ENCODE measurements at places on chromosomes 5 and 9.

DNA sequence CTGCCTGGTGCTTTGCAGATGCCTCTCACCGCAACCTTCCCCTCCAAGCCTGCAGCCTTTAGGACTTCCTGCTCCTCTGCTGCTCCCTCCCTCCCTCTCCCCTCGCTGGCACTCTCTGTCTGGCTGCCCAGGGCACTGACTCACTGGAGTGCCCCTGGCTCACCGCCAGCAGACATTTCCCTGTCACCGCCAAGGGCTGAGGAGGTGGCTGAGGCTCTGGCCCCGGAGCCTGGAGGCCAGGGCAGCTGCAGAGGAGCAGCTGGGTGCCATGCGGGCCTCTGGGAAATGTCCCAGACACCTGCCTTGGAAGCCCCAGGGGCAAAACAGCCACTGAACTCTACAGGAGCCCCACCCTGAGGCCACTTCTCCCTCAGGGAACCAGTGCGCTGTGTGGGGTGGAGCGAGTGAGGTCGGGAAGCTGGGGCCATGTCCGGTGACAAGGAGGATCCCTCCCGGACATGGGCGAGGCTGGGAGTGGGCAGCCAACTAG, 53.4 kb downstream of the TENT4A start:
- no peak overlapping the region for H3K4me3 ChIP-seq
- DNase-seq = peak; percentile 44
- no peaks in the 10 kb centered on the region for H3K4me1 ChIP-seq
- H3K27me3 ChIP-seq = no peaks in the 10 kb centered on the region
- H3K27ac ChIP-seq = no peak overlapping the region
- H3K36me3 ChIP-seq = no peaks in the 10 kb centered on the region

DNA sequence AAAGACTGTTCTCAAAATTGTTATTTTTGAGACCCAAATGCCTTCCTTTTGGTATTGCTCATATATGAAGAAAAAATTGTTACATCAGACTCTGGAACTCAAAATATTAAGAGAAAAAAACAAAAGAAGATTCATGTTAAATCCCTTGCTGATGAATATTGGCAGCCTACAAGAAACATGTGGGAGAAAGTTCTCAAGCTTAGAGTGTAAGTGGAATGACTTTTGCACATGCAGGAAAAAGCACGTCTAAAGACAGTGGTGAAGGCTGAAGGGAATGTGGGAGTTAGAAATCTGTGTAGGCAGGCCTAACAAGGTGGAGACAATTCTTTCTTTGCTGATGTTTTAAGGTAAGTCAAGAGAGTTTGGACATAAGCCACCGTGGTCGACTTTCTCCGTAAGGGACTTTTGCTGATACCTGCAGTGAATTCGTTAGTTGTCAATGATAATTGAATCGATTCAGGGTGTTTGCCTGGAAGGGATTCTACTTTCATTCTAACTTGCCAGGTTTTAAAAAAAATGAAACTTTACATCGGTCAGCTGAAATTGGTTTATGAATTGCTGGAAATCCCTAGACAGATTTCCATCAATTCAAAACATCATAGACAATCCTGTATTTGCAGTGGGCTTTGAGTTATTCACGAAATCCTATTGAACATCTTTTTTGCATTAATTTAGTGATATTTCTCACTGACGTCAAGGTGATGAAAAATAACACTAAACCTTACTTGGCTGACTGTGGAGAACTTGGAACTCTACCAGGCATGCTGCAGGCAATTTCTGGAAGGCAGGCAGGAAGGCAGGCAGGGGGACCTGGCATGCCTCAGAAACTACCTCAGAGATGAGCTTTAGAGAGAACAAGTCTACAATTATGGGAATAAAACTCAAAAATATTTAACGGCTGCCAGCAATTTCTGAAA, 359.1 kb upstream of the ADAMTSL1 start:
- no peaks in the 10 kb centered on the region for H3K4me1 ChIP-seq
- no peak overlapping the region for H3K27ac ChIP-seq
- DNase-seq = no peak
- no peaks in the 10 kb centered on the region for H3K36me3 ChIP-seq
- no peak overlapping the region for H3K4me3 ChIP-seq
- no peaks in the 10 kb centered on the region for H3K27me3 ChIP-seq

- no peak overlapping the region for H3K4me3 ChIP-seq
- H3K27me3 ChIP-seq = no peaks in the 10 kb centered on the region
- H3K36me3 ChIP-seq = no peaks in the 10 kb centered on the region
- DNase-seq = no peak
- no peak overlapping the region for H3K27ac ChIP-seq
Observed at GRCh38 chr5:12413585-12413984, 509.3 kb upstream of the CTNND2 start.

GRCh38 chr5:136200761-136201160, 7.8 kb upstream of the SMIM32 start:
- no peak overlapping the region for H3K27ac ChIP-seq
- peaks cover 27% of the 10 kb centered on the region for H3K27me3 ChIP-seq
- no peaks in the 10 kb centered on the region for H3K4me1 ChIP-seq
- DNase-seq = no peak
- H3K36me3 ChIP-seq = no peaks in the 10 kb centered on the region
- H3K4me3 ChIP-seq = no peak overlapping the region

DNA sequence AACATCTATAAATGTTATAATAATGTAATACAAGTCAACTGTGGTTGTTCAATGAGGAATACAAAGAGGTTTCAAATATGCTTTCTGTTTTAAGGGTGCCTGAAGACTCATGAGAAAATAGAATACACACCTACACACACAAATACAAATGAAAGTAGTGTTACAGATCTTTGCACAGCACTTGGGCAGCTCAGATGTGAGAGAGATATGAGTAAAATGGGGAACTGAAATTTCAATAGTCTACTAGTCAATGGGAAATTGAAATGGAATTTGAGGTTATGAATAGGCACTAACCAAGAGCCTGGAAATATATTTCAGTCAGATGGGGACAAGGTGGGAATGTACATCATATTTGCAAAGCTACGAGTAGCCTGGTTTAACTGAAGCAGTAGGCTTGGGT, 96.6 kb downstream of the ISL1 start:
- no peaks in the 10 kb centered on the region for H3K36me3 ChIP-seq
- no peaks in the 10 kb centered on the region for H3K4me1 ChIP-seq
- DNase-seq = no peak
- H3K27me3 ChIP-seq = no peaks in the 10 kb centered on the region
- no peak overlapping the region for H3K27ac ChIP-seq

GRCh38 chr5:175353926-175354325, 90.1 kb downstream of the DRD1 start:
- no peak overlapping the region for H3K27ac ChIP-seq
- H3K4me1 ChIP-seq = no peaks in the 10 kb centered on the region
- H3K27me3 ChIP-seq = no peaks in the 10 kb centered on the region
- DNase-seq = peak; percentile 64
- no peaks in the 10 kb centered on the region for H3K36me3 ChIP-seq

GRCh38 chr5:171640480-171640879, 145.1 kb upstream of the SMIM23 start:
- no peak overlapping the region for H3K27ac ChIP-seq
- peak; percentile 22 for DNase-seq
- H3K4me1 ChIP-seq = no peaks in the 10 kb centered on the region
- H3K4me3 ChIP-seq = no peak overlapping the region
- peaks cover 9% of the 10 kb centered on the region for H3K27me3 ChIP-seq

DNA sequence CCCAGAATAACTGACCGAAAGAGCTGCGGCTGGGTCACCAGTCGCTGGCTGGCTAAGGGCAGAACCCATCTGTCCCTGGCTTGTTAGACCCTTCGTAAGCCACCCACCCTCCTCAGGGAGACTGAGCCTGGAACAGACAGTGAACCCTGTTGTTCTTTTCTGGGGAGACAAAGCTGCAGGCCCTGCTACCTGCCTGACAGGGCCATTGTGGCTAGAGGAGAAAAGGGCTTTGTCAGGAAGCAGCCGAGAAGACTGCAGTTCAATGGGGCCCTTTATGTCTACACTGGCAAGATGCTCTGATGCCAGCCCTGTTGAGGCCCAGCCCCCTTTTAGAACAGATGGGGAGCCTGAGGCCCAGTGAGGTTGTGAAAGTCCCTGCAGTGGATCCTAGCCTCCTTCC, 3.7 kb upstream of the NIPAL4 start:
- no peaks in the 10 kb centered on the region for H3K4me1 ChIP-seq
- no peaks in the 10 kb centered on the region for H3K36me3 ChIP-seq
- H3K27me3 ChIP-seq = peaks cover 5% of the 10 kb centered on the region
- H3K4me3 ChIP-seq = no peak overlapping the region
- H3K27ac ChIP-seq = no peak overlapping the region
- no peak for DNase-seq

GRCh38 chr5:76376866-76377230, 26.2 kb upstream of the IQGAP2 start:
- H3K27ac ChIP-seq = no peak overlapping the region
- no peak overlapping the region for H3K4me3 ChIP-seq
- DNase-seq = no peak
- H3K27me3 ChIP-seq = no peaks in the 10 kb centered on the region
- H3K4me1 ChIP-seq = peaks cover 8% of the 10 kb centered on the region

GRCh38 chr5:112762113-112762810, 24.6 kb downstream of the APC start:
- H3K4me3 ChIP-seq = no peak overlapping the region
- H3K27ac ChIP-seq = no peak overlapping the region
- no peaks in the 10 kb centered on the region for H3K27me3 ChIP-seq
- H3K4me1 ChIP-seq = no peaks in the 10 kb centered on the region
- peak; percentile 40 for DNase-seq
- H3K36me3 ChIP-seq = peaks cover 3% of the 10 kb centered on the region

- H3K36me3 ChIP-seq = no peaks in the 10 kb centered on the region
- H3K4me3 ChIP-seq = no peak overlapping the region
- no peak for DNase-seq
- H3K4me1 ChIP-seq = no peaks in the 10 kb centered on the region
- H3K27ac ChIP-seq = no peak overlapping the region
- no peaks in the 10 kb centered on the region for H3K27me3 ChIP-seq
Observed at GRCh38 chr5:82991059-82991458, 86.1 kb downstream of the TMEM167A start.

- DNase-seq = no peak
- no peaks in the 10 kb centered on the region for H3K36me3 ChIP-seq
- peaks cover 2% of the 10 kb centered on the region for H3K4me1 ChIP-seq
- peaks cover 20% of the 10 kb centered on the region for H3K27me3 ChIP-seq
Observed at GRCh38 chr9:93057703-93058354, 672 bp upstream of the SUSD3 start.

- H3K27ac ChIP-seq = no peak overlapping the region
- H3K4me3 ChIP-seq = no peak overlapping the region
- no peaks in the 10 kb centered on the region for H3K27me3 ChIP-seq
- H3K4me1 ChIP-seq = peaks cover 2% of the 10 kb centered on the region
- no peak for DNase-seq
Observed at GRCh38 chr9:121915304-121915625, 177.8 kb downstream of the TTLL11 start.

DNA sequence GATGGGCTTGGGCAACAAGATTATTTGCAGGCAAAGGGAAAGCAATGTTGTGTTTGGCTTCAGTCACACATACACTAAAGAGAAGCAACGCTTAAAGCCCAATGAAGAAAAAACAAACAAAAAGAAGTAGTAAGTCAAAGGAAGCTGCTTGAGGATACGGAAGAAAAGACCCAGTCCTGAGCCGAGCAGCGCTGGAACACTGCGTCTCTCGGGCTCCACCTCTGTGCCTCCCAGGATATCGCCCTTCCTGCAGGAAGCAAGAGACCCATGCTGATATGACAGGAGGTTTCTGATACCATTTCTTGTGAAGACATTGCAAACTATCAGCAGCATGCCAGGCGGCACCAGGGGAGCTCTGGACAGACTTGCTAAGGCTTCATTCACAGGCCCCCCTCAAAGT, 9.9 kb downstream of the GNAQ start:
- H3K4me3 ChIP-seq = no peak overlapping the region
- no peak overlapping the region for H3K27ac ChIP-seq
- DNase-seq = no peak
- peaks cover 2% of the 10 kb centered on the region for H3K36me3 ChIP-seq
- H3K4me1 ChIP-seq = peaks cover 11% of the 10 kb centered on the region

GRCh38 chr5:176573564-176574296, 24.6 kb downstream of the CDHR2 start:
- DNase-seq = peak; percentile 32
- peaks cover 5% of the 10 kb centered on the region for H3K27me3 ChIP-seq
- no peak overlapping the region for H3K4me3 ChIP-seq
- no peaks in the 10 kb centered on the region for H3K36me3 ChIP-seq
- H3K27ac ChIP-seq = no peak overlapping the region

DNA sequence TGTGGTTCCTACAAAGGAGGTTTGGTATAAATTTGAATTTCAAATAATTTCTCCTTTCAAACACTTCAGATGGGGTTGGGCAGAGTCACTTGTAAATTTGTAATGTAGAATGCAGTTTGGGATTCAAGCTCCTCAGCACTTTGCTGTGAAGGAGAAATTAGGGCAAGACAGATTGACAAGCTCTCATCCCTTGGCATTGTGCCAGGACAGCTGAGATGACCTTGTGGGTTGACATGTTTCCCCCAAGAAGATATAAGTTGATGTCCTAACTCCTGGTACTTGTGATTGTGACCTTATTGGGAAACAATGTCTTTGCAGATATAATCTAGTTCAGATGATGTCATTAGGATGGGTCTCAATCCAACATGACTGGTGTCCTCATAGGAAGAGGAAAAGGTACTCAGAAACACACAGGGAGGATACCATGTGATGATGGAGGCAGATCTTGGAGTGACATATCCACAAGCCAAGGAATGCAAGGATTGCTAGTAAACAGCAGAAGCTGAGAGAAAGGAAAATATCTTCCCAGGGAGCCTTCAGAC, 408.3 kb downstream of the MED10 start:
- no peaks in the 10 kb centered on the region for H3K4me1 ChIP-seq
- no peaks in the 10 kb centered on the region for H3K27me3 ChIP-seq

- no peak overlapping the region for H3K4me3 ChIP-seq
- H3K36me3 ChIP-seq = no peaks in the 10 kb centered on the region
- H3K4me1 ChIP-seq = no peaks in the 10 kb centered on the region
- DNase-seq = no peak
Observed at GRCh38 chr9:8492679-8493078, 693.1 kb upstream of the DMAC1 start.

DNA sequence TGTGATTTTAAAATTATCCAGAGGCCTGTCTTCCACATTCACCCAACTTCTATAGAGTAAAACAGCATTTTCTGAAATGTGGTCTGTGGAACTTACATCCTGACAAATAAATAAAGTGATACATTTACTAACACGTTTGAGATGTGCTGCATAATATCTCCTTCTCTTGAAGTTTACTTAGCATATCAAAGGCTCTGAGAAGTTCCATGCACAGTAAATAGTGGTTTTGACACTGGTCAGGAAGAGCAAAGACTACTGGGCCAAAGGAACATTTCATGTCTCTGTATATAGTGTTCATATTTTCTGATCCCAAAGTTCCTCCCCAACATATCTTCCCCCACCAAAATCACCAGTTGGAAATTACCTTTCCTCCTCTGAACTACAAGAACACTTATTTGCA, 30.5 kb upstream of the TARS1 start:
- H3K4me1 ChIP-seq = peaks cover 2% of the 10 kb centered on the region
- no peak for DNase-seq
- no peaks in the 10 kb centered on the region for H3K36me3 ChIP-seq
- H3K4me3 ChIP-seq = no peak overlapping the region

GRCh38 chr5:127101533-127101932, 28.2 kb upstream of the C5orf63 start:
- no peak overlapping the region for H3K4me3 ChIP-seq
- no peaks in the 10 kb centered on the region for H3K27me3 ChIP-seq
- no peak overlapping the region for H3K27ac ChIP-seq
- H3K4me1 ChIP-seq = no peaks in the 10 kb centered on the region
- no peak for DNase-seq

Measured in IMR-90 (cell line).